ENCODE measurements at places on chromosomes 13 and 19.

DNA sequence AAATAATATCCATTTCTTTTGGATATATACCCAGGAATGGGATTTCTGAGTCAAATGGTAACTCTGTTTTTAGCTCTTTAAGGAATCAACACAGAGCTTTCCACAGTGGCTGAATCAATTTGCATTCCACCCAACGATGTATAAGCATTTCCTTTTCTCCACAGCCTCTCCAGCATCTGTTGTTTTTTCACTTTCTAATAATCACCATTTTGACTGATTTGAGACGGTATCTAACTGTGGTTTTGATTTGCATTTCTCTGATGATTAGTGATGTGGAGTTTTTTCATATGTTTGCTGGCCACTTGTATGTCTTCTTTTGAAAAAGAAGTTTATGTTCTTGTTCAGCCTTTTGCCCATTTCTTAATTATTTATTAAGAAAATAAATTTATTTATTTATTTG lies 352.2 kb upstream of the OBI1 start:
- DNase-seq: no peak

GRCh38 chr19:47681388-47681787 lies 31.8 kb upstream of the EHD2 start:
- DNase-seq: no peak

- no peak for DNase-seq
These were observed 7.2 kb downstream of the IGFL2 start for GRCh38 chr19:46155237-46155636.

DNA sequence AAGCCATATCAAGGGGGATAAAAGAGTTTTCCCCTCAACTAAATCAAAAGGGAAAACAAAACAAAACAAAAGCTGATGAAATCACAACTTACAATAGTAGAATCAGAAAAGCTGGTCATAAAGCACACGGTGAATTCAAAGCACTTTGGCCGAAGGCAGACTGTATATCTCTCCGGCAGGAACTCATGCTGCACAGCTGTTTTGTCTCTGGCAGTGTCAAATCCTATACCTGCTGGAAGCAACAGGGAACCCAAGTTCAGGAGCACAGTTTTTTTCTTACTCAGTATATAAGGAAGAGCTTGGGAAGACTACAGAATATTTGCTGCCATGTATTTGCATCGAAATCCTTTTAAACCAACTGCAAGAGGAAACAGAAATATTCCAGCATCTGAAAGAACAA lies 213.7 kb downstream of the RFC3 start:
- no peak for DNase-seq

GRCh38 chr19:54154603-54155345 lies 4.7 kb downstream of the LENG1 start:
- no peak for DNase-seq
